NCI-H2029 (cell line): ENCODE measurements at places on chromosomes 5 and 9.

DNA sequence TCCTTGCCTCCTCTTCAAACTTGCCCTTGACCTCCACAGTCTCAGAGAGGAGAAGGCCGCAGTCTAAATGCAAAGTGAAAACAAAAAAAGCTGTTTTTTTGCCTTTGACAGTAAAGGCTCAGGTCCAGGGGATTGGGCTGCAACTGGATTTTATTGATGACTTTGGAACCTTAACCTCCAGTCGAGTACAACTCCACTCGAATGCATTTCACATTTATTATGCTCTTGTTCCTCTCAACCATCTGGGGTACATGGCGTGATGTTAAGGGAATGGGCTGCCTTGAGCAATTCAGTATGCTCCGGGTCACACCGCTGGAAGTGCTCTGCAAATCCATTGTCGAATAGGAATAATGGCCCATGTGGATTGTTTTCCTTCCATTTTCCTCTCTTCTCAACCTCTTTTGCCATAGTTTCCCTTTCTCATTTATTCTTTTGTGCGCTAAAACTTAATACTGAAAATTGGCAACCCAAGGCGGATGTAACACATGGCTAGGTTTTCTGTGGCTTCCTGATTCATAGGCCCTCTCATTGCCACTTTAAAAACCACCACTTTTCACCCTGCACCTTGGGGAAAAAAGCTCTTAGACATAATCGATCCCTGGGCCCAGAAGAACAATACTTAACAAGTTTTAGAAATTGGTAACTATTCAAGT is 34.3 kb downstream of the ITK start:
- no peak for DNase-seq

DNA sequence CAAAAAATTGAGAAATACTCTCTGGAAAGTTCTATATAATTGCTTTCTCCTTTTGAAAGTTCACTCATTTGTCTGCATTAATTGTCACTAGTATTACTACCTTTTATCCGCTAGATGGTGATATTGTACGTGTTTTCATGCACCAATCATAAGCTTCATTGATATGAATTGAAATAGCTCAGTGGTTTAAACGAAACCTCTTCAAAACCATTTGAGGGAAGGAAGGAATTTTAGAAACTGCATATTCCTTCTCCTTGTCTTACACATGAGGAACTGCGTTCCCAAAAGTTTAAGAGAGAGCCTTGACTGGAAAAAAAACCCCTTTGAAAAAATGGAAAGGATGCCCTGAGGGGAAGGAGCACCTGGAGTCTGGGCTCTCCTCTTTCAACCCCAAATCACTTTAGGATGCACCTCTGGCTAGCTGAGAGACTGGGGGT is 98.6 kb downstream of the YTHDC2 start:
- peak; percentile 25 for DNase-seq

- no peak for DNase-seq
Measured at GRCh38 chr5:139251281-139251687, 42.3 kb upstream of the MATR3 start.

DNA sequence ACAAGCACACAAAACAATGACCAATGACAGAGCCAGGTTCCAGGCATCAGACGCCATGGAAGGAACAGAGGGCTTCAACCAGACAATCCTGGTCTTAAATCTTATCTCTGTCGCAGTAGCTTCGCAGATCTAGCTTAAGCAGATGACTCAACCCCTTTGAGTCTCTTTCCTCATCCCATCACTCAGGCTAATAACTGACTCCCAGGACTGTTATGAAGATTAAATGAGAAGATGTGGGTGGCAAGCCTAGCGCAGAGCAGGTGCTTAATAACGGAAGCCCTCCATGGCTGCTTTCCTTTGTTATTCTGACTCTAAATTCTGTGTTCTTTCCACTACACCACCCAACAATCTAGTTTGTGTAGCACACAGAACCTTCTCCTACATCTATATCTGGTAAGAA is 110.9 kb downstream of the SLC24A2 start:
- DNase-seq, result no peak

DNA sequence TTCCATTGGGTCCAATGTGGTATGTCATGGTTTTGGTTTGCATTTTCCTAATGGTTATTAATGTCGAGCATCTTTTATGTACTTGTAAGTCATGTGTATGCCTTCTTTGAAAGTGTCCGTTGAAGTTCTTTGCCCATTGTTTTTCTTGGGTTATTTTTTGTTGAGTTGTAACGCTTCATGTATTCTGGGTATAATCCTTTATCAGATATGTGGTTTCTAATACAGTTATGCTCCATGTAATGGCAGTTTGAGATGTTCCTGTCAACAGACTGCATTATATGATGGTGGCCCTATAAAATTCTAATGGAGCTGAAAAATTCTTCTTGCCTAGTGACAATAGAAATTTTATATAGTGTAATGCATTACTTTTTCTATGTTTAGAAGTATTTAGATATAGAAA is 17.2 kb downstream of the RIC1 start:
- DNase-seq, result no peak
